ELR (cell line): ENCODE measurements at places on chromosomes 16 and 17.

- DNase-seq, result no peak
Observed at GRCh38 chr17:8975091-8975725, 9.7 kb upstream of the PIK3R5 start.

GRCh38 chr17:74957935-74958740 lies 14.4 kb downstream of the HID1 start:
- peak; percentile 69 for DNase-seq

- no peak for DNase-seq
Observed at GRCh38 chr17:58002154-58002948, 4.7 kb downstream of the SRSF1 start.

GRCh38 chr17:47956791-47957590 lies 692 bp downstream of the PRR15L start:
- no peak for DNase-seq

- DNase-seq, result no peak
Observed at GRCh38 chr17:3035968-3036280, 27.5 kb downstream of the OR1D5 start.

DNA sequence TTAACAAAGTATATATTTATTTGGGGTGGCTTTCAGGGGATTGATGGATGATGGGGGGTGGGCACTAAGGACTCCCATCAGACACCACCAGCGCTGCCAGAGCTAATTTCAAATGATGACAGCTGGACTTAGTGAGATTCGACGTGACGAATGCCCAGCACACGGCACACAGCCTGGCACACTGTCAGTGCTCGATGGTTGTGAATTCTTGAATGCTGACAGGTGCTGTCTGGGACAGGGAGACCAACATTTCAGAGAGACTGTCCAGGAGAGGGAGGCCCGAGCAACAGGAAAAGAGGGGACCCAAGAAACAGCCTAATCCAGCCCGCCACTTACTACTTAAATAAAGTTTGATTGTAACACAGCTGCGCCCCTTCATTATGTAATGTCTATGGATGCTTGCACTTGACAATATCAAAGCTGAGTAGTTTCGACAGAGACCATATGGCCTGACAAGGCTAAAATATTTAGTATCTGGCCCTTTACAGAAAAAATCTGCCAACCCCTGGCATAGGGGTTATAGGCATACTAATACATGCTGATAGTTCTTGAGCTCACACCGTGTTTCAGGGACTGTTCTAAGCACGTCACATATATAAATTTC lies 6.2 kb upstream of the MPRIP start:
- DNase-seq, result no peak

DNA sequence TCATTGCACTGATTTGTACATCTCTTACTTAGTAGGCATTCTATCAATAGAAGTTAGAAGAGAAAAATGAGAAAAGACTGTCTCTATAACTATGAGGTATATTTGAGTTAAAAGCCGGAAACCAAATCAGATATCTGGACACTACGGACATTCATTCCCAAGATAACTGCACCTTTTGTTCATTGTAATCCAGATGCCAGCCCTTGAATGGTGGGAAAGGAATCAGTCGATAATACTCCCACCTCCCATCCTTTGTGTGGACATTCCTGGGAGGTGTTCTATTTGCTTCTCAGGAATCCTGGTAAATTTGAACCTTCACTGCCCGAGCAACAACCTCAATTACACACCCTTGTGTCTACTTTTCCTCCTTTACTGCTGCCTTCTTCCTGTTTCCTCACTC lies 225.2 kb downstream of the CHD9NB start:
- DNase-seq, result no peak

DNA sequence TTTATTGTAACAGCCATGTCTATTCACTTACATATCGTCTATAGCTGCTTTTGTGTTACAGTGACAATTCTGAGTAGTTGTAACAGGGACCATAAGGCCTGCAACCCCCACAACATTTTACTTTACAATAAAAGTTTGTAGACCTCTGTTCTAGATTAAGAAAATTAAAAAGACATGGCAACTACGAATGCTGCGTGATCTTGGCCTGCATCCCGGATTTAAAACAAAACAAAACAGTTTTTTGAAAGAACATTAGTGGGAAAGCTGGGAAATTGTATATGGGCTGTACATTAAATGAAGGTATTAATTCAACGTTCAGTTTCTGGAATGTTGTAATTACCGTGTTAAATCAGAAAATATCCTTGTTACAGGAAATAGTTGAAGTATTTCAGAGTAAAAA lies 64.1 kb downstream of the RMI2 start:
- no peak for DNase-seq

DNA sequence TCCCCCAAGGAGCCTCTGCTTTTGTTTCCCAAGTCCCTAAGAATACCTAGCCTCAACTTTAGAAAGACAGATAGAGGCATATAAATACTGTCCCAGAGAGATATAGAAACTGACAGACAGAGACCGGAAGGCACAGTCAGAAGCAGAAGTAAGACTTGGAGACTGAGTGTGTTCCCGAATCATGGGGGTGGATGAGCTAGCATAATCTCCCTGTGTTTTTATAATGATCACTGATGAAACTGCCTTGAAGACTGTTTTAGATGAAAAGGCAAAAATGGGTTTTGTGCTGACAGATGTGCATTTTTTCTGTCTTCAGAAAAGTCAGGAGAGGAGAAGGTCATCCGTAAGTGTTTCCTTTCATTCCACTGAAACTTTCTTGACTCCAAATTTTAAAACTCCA lies 8.3 kb upstream of the PSMD3 start:
- no peak for DNase-seq

DNA sequence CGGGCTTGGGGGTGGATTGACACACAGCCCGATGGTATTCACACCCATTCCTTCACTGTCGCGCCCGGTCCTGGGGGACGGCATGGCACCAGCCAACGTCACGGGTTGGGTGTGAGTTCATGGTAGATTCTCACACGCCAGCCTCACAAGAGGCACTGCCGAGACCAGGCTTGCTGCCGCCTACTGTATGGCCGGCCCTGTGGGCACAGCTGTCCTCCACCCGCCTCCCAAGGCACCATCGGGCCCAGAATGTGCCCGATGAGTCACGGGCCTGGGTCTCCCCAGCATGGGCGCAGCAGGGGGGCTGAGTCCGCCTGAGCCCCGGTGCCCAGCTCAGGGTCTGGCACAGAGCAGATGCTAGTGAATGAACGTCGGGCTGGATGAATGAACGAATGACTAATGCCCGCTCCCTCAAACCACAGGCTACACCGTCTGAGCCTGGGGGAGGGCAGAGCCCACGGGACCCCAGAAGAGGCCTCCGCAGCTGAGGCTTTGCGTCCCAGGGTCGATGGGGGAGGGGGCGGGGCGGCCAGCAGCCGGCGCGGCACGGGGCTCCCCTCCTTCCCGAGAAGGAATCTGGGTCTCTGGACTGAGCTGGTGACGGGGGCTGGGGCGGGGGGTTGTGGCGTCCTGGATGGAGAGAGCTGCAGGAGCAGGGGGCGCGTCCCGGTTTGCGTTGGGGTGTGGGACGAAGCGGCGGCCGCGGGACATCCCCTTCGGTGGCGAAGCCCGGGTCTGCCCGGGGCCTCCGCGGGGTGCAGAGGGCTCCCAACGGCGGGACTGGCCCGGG lies 829 bp downstream of the PITPNM3 start:
- peak; percentile 70 for DNase-seq

- no peak for DNase-seq
Observed at GRCh38 chr16:8776129-8776584, 21.3 kb downstream of the TMEM186 start.

DNA sequence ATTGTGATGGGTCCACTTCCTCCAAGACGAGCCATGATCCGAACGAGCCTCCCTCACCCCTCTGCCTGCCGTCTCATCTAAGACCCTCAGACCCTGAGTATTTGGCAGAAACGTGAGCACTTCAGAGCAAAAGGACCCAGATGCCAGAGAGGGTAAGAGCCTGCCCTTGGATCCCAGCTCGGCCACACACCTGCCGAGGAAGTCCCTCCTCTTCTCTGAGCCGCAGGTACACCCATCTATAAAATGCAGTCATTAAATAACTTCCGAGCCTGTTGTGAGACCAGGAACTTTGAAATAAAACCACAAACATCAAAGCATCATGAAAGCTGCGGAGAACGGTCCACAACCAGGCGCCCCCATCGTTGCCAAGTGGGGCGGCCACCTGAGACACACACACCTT lies 64.8 kb upstream of the DOC2B start:
- DNase-seq, result no peak

DNA sequence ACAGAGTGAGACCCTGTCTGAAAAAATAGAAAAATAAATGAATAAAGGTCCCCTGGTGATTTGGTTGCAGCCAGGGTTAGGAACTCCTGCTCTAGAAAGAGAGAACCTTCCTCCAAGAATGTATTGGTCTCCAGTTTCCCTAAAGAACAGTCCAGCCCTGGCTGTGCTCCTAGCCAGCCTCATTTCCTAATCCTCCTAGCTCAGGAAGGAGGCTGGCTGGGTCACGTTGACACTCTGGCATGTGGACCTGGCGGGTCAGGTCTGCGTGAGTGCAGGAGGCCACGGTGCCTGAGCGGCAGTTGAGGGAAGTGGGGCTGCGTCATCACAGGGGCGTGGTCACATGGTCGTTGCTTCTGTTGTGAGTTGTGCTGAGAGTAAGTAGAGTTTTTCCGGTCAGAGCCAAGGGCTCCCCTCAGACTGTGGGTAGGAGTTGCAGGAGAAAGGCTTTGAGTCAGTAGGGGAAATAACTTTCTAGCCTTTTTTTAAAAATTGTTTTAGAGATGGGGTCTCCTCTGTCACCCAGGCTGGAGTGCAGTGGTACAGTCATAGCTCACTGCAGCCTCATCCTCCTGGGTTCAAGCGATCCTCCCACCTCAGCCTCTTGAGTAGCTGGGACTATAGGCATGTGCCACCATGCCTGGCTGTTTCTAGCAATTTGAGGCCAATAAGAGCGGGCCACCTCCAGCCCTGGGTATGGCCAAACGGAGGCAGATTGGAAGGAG lies 194.0 kb upstream of the CIBAR2 start:
- DNase-seq, result peak; percentile 93

- no peak for DNase-seq
Observed at GRCh38 chr17:67241719-67242341, 3.2 kb downstream of the HELZ start.

DNA sequence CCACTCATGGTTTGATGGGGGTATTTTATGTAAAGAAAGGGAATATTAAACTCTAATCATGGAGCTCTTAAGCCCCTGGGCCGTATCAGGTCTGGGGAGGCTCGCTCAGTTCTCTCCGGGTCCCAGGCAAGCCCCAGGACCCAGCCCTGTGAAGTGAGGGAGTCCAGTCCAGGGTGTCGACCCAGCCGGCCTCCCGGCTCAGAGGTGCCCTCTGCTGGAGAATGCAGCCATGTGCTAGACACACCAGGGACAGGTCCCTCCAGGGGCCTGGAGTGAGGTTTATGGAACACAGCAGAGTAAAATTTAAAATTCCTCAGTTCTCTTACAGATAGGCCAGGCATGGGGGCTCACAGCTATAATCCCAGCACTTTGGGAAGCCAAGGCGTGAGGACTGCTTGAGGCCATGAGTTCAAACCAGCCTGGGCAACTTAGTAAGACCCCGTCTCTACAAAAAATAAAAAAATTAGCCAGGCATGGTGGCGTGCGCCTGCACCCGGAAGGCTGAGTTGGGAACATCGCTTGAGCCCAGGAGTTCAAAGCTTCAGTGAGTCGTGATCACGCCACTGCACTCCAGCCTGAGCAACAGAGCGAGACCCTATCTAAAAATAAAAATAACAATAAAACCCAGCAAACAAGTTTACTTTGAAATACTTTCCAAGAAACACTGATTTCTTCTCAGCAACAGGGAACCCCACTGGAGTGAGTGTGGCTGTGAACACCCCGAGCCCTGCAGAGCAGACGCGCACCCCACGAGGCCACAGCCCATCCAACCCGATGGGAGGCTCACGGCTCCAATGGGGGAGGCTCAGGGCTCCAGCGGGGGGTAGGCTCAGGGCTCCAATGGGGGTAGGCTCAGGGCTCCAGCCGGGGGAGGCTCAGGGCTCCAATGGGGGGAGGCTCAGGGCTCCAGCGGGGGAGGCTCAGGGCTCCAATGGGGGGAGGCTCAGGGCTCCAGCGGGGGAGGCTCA lies 72.2 kb downstream of the ZNF778 start:
- peak; percentile 80 for DNase-seq

DNA sequence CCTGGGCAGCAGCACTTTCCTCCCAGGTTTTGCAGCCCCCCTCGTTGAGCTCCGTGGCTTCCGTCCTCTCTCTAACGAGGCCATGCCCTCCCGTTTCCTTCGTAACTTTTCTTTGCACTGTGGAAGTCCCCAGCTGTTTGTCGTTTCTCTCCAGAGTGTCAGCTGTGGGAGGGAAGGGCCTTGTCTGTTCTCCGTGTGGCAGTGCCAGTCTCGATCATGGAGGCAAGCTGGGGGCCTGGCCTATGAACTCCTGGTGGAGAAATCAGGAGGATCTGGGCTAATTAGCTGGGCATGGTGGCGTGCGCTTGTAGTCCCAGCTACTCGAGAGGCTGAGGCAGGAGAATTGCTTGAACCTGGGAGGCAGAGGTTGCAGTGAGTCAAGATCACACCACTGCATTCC lies 28.3 kb downstream of the TBCD start:
- no peak for DNase-seq

GRCh38 chr16:4814542-4815173 lies 12.2 kb upstream of the ROGDI start:
- no peak for DNase-seq

DNA sequence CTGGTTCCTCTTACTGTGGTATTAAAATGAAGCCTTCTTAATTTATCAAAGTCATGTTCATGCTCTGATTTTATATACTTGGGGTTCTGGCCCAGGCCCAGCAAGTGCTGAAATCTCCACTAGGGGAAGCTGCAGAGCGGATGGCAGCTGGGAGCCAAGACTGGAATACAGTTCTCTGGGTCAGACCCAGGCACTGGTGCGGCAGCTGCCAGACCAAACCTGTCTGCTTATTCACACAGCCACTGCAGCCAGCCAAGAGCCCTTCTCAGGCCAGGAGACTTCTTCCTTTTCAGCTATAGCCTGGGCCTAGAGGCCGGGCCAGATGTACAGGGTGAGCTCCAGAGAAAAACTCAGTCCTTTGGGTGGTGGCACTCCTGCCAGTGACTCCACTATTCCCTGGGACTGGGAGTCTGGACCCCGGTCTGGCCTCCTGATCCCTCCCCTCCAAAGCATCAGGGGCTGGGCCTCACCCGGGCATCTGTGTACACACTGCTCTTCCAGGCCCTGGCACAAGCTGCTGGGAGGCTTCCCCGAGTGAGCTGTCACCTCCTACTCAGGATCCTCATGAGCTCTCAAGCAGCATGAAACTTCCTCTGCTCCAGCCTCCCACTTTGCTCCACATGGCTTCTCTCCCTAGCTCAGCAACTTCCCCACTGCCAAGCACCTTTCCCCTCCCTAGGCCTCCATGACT lies 24.4 kb downstream of the ATP6V0D1 start:
- peak; percentile 46 for DNase-seq

DNA sequence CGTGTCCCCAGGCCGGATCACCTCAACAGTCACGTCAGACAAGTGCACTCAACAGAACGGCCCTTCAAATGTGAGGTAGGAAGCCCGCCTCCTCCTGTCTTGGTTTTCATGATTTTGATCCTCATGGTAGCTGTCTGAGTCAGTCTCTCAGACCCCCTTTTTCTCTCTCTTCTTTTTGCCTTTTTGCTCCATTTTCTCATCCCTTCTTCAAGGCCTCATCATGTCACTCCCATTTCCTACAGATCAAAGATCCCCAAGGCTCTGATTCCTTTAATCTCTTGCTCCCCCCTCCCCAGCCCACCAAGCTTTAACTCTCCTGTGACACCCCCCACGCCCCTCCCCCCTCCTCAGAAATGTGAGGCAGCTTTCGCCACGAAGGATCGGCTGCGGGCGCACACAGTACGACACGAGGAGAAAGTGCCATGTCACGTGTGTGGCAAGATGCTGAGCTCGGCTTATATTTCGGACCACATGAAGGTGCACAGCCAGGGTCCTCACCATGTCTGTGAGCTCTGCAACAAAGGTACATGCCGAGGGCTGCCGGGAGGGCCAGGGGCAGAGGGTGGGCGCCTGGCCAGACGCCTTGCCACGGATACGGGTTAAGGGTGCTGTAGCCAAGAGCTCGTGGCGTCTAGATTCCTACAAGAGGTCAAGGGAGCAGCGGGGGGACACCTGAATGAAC lies 2.0 kb downstream of the MAZ start:
- peak; percentile 16 for DNase-seq
